ENCODE measurements at places on chromosomes 3 and 15. TPM values are rescaled to one million over a fixed set of nuclear protein-coding genes. Genes with fewer than 3 reads are reported as not detected.
A peak's percentile ranks its signal among the peaks of the same experiment; 100 is the strongest.

- H3K27me3 ChIP-seq: no peaks in the 10 kb centered on the region
- H3K27ac ChIP-seq: peak overlapping the region; percentile 32
- DNase-seq: no peak
- H3K36me3 ChIP-seq: no peaks in the 10 kb centered on the region
- H3K4me3 ChIP-seq: no peak overlapping the region
Observed at GRCh38 chr3:151351648-151352047, 22.3 kb upstream of the P2RY13 start.

Gene TMOD2
- 16.1 TPM for total RNA-seq

- no peak within 1 kb of the TSS for H3K27ac ChIP-seq
- no peaks in the 10 kb centered on the region for H3K36me3 ChIP-seq
- DNase-seq: peak; percentile 87
- H3K27me3 ChIP-seq: peaks cover 88% of the 10 kb centered on the region
Observed at GRCh38 chr15:76336254-76337058, at the start of gene ISL2. ISL2 (plus strand) TSS chr15:76336773; CDS start chr15:76336884, 111 bp downstream.

- no peaks in the 10 kb centered on the region for H3K36me3 ChIP-seq
- no peak overlapping the region for H3K4me3 ChIP-seq
- H3K27ac ChIP-seq: no peak overlapping the region
- H3K27me3 ChIP-seq: no peaks in the 10 kb centered on the region
- H3K4me1 ChIP-seq: no peaks in the 10 kb centered on the region
Observed at GRCh38 chr3:68306571-68306970, 625.8 kb downstream of the TAFA4 start.

- H3K36me3 ChIP-seq: no peaks in the 10 kb centered on the region
- DNase-seq: peak; percentile 29
- H3K27ac ChIP-seq: no peak overlapping the region
Observed at GRCh38 chr15:74335396-74335795, 32.0 kb downstream of the CYP11A1 start.

DNA sequence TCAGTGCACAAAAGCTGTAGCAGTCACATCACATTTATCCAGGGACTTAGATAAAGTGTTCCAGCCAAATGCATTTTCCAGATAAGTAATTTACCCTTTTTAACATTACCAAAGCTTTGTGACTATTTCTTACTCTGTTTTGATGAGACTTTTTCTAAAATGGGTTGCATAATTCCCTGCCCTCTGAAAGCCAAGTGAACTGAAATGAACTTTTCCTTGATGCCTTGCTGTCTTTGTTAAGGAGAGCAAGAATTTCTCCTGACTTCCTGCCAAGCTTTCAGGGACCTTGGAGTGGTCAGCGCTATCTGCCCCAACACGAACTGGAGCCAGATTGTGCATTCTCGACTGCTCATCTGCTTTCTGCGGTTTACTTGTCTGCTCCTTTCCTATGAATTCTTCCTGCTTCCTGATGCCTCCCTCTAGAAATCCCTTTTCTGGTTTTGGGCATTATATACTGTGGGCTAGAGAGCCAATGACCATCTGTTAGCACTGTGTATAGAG lies 34.8 kb downstream of the EIF4E3 start:
- H3K27ac ChIP-seq: no peak overlapping the region
- no peak overlapping the region for H3K4me3 ChIP-seq
- H3K36me3 ChIP-seq: no peaks in the 10 kb centered on the region
- DNase-seq: no peak
- no peaks in the 10 kb centered on the region for H3K27me3 ChIP-seq

GRCh38 chr3:125118600-125118999 lies 62.8 kb upstream of the HEG1 start:
- H3K4me3 ChIP-seq: no peak overlapping the region
- H3K36me3 ChIP-seq: no peaks in the 10 kb centered on the region
- no peak for DNase-seq
- peaks cover 50% of the 10 kb centered on the region for H3K4me1 ChIP-seq
- no peaks in the 10 kb centered on the region for H3K27me3 ChIP-seq

DNA sequence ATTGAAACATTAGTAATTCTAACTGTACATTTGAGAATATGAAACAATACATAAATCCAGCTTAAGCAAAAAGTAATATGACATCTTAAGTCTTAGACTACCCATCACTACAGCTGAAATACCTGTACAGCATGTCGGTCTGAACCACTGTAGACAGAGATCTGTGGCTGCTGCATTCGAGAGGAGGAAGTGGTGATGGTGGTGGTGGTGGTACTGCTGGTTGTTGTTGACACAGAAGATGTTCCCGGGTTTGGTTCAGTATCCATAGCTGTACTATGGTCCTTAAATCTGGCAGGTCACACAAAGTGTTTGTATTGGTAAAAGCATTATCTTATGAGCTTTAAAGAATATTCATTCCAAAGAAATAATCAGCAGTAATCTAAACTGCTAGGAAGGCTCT lies 2.9 kb downstream of the PHC3 start:
- peaks cover 50% of the 10 kb centered on the region for H3K36me3 ChIP-seq
- H3K4me1 ChIP-seq: peaks cover 21% of the 10 kb centered on the region
- no peak overlapping the region for H3K27ac ChIP-seq

- H3K27ac ChIP-seq: no peak overlapping the region
- no peak for DNase-seq
- H3K27me3 ChIP-seq: no peaks in the 10 kb centered on the region
- no peaks in the 10 kb centered on the region for H3K4me1 ChIP-seq
- H3K4me3 ChIP-seq: no peak overlapping the region
Observed at GRCh38 chr3:20975188-20975651, 775.8 kb downstream of the ZNF385D start.

Gene CADM2
- 0.55 TPM for total RNA-seq

Gene ANKRD34C
- not detected for total RNA-seq

Gene DNAH1
- 11.2 TPM for total RNA-seq

GRCh38 chr3:108292905-108293328 lies 3.4 kb upstream of the HHLA2 start:
- H3K36me3 ChIP-seq: no peaks in the 10 kb centered on the region
- no peaks in the 10 kb centered on the region for H3K27me3 ChIP-seq
- no peaks in the 10 kb centered on the region for H3K4me1 ChIP-seq
- H3K4me3 ChIP-seq: no peak overlapping the region

Gene GOLGA8O
- total RNA-seq: 2.1 TPM

- no peaks in the 10 kb centered on the region for H3K36me3 ChIP-seq
- no peak for DNase-seq
Observed at GRCh38 chr15:55915221-55915620, 78.2 kb downstream of the NEDD4 start.

Gene KAT2B
- total RNA-seq: 52.6 TPM

GRCh38 chr3:42459151-42459550 lies 43.3 kb upstream of the VIPR1 start:
- H3K4me1 ChIP-seq: no peaks in the 10 kb centered on the region
- H3K27me3 ChIP-seq: no peaks in the 10 kb centered on the region
- no peaks in the 10 kb centered on the region for H3K36me3 ChIP-seq
- no peak for DNase-seq
- H3K4me3 ChIP-seq: no peak overlapping the region
